Activated CD8-positive, alpha-beta T cell treated with anti-CD3 and anti-CD28 coated beads for 36 hours (primary cell): ENCODE measurements at places on chromosomes 6 and 20.

- no peak for DNase-seq
Observed at GRCh38 chr6:33816911-33817310, 13.1 kb upstream of the MLN start.

DNA sequence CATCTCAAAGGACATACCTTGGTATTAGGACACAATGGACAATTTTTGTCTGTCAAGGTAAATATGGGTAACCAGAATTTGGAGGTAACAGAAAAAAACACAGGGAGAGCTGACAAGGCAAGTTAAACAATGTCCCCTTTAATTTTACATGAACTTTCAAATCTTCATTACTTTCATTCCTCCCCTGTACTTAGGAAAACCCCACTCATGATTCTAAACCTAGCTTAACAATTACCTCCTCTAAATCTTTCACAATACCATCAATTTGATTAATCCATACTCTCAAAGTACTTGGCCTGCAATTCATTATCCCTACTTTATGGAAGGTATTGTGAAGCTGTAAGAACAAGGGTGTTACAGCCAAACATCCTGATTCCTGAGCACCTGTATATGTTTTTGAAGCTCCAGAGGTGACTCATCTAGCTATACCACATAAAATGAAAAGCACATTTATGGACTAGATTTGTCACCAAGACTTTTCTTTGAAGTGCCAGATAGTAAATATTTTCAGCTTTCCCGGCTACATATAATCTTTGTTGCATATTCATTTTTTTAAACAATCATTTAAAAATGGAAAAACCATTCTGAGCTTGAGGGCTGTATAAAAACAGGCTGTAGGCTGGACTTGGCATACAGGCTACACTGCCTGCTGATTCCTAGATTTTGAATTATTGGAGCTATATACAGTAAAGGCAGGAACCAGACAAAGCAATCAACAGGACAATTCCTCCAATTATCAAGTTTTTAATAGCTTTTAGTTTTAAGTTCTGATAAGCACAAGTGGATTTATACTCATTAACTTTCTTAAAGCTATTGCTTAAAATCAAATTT, 22.9 kb downstream of the DEK start:
- no peak for DNase-seq

- DNase-seq = no peak
Observed at GRCh38 chr6:127207591-127208120, 59.0 kb upstream of the RNF146 start.

GRCh38 chr6:32133786-32134185, 3.7 kb upstream of the FKBPL start:
- DNase-seq = no peak

DNA sequence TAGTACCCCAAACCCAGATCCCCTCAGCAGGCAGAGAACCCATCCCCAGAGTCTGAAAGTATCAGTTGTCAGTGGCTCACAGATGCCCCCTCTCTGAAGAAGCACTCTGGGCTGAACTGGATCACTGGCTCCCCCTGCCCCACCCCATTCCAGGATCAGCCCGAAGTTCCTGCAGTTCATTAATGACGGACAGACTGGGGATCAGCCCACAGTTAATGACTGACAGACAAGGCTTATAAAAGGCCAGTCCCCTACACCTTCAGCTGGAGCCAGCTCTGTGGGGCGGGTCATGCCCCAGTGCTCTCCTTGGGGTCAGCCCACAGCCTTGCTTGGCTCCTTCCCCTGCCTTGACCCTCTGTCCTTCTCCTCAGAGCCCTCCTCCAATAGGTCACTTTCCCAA, 21.7 kb downstream of the KIAA1755 start:
- no peak for DNase-seq

- DNase-seq = peak; percentile 11
Observed at GRCh38 chr20:1900321-1900801, 5.2 kb downstream of the SIRPA start.

GRCh38 chr6:167712731-167713475, 113.8 kb upstream of the AFDN start:
- DNase-seq = no peak

- no peak for DNase-seq
Observed at GRCh38 chr6:90982051-90982450, 395.2 kb upstream of the MAP3K7 start.

- no peak for DNase-seq
Observed at GRCh38 chr6:25320459-25320858, 41.3 kb downstream of the CARMIL1 start.

GRCh38 chr6:12203001-12203400, 87.2 kb upstream of the EDN1 start:
- no peak for DNase-seq

- DNase-seq = no peak
Observed at GRCh38 chr20:48359692-48360341, 468.0 kb downstream of the PREX1 start.

GRCh38 chr6:44268095-44268628, 2.1 kb upstream of the TMEM151B start:
- DNase-seq = peak; percentile 76

- DNase-seq = no peak
Observed at GRCh38 chr6:79985128-79985527, 19.3 kb upstream of the TTK start.

- no peak for DNase-seq
Observed at GRCh38 chr6:26197636-26197932, 110.4 kb downstream of the HFE start.

GRCh38 chr6:169165561-169166300, 87.9 kb downstream of the THBS2 start:
- no peak for DNase-seq

DNA sequence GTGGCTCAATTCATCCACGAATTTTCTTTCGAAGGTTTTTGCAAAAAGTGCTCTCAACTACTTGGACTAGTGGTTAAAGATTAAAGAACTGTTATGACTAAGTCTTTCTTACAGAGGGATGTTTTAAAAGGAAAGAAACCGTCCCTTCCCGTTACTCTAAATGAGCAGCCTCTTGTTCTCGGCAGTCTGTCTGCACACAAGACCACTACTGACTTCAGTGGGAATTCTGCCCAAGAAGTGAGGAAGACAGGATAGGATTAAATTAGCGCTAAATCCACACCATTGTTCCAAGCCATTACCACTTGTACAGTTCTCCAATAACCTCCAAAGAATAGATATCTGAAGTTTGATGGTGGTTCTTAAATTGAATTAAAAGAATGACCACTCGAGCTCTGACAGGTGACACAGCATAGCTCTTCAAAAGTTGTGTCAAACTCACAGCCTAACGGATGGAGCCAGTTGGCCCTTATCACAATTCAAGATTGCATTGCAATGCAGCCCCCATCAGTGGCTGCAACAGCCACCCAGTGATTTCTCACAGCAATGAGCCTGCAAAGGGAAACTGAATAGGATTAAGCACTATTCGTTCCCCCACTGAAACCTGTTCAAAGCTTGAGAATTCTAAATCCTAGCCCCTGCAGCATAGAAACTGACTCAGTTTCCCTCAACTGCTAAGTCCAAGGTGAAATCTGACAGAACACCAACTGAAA, 1.8 kb downstream of the EPB41L2 start:
- peak; percentile 4 for DNase-seq

GRCh38 chr20:33828326-33828844, 17.2 kb downstream of the CHMP4B start:
- no peak for DNase-seq

- DNase-seq = peak; percentile 3
Observed at GRCh38 chr6:127190552-127190951, 72.1 kb downstream of the RSPO3 start.

DNA sequence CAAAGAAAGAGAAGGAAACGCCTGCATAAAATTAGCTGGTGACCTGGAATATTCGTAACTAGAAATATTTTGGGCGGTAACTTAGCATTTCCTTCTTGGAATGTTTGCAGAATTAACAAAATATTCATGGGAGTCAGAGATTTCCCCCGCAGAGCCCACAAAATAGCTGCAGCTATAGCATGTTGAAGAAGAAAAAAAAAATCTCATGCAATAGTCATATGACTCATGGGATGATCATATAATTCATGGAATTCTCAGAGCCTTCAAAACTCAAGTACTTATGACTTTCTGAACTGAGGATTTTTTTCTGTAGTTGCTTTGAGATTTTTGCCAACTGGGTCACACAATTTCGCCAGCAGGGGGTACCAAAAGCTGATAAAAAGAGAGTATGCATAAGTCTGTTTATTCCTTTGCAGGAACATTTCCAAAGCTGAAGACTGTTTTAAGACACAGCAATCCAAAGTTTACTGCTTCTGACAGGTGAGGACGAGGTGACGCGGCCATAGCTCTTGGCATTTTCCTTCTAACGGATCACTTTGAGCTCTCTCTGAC, 586.0 kb upstream of the CHD6 start:
- no peak for DNase-seq

- peak; percentile 81 for DNase-seq
Observed at GRCh38 chr20:856361-856775, 22.9 kb downstream of the FAM110A start.

- no peak for DNase-seq
Observed at GRCh38 chr6:154012852-154013251, 26.2 kb upstream of the OPRM1 start.

DNA sequence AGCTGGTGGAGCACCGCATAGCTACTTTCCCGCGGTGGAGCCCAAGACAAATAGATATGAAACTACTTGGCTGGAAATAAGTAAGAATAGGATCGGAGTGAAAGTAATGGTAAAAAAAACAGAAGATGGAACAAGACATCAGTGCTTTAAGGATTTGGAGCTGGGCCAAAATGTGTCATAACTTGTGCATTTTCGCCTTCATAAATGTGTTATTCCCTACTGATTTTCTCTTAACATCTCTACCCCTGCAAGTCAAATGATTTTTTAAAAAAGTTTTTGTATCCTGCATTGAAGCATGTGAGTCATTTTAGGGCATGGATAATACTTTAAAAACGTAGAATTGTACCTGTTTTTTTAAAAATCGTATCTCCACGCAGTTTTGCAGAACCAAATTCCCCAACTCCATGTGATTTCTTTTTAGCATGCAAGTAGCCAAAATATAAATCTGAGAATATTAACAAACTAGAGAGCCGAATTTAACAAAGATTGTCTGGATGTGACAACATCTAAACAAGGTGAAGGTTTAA, 882 bp upstream of the FAM184A start:
- no peak for DNase-seq

GRCh38 chr6:93416571-93417420, 2.6 kb downstream of the EPHA7 start:
- peak; percentile 1 for DNase-seq

DNA sequence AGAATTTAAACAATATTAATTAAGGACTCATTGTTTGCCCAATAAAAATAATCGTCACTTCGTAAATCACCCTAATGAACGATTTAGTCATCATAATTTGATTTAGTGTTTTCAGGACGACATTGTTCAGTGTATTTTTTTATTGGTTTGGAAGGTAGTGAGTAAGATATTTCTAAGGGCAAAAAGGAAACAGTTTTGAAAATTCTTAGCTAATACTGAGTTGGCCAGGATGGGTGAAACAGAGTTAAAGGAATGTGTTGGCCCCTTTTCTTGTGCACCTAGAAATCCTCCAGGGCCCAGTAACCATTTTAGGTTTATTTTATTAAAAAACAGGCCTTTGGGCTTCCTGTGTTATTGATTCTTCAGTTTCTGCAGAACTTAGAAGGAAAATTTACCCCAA, 25.3 kb downstream of the ANKS1A start:
- DNase-seq = no peak

DNA sequence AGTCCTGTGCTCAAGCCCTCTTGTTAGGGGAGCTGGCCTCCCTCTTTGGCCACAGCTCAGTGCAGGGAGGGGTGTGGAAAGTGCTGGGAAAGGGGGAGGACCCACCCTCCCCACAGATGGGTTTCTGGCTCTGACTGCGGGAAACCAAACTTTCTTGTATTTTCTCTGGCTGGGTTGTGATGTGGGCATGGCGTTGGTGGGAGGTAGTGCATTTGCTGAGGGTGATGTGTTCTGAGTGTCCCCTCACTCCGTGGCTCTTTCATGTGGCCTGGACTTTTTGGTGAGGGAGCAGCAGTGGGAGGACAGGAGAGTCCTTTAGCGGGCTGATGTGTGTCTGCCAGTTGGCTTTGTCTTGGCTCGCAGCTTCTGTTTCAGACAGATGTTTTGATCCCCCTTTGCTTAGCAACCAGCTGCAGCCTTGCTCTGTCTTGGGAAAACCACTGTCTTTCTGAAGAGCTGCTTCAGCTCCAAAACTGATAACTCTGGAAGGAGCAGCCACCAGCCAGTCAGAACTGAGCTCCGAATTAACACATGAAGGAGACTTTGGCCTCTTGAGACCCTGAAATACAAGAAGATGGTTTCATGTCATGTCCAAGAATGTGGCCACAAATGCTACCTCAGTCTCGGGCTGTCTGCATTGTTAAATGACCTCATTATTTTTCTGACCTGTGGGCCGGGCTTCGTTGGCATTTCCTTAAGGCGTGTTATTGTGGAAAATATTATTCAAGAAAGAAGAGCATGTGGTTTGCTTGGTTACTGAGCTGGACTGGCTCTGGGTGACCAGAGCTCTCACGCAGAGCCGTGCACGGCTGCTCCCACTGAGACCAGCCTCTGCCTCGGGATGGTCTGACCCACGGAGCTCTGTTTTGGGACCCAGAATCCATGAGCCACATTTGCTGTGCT, 21.5 kb downstream of the SYNJ2 start:
- DNase-seq = peak; percentile 74
